ENCODE measurements at places on chromosomes 3 and 15.

- peak; percentile 68 for DNase-seq
These were observed 20.6 kb upstream of the EPHB3 start for GRCh38 chr3:184540777-184541681.

DNA sequence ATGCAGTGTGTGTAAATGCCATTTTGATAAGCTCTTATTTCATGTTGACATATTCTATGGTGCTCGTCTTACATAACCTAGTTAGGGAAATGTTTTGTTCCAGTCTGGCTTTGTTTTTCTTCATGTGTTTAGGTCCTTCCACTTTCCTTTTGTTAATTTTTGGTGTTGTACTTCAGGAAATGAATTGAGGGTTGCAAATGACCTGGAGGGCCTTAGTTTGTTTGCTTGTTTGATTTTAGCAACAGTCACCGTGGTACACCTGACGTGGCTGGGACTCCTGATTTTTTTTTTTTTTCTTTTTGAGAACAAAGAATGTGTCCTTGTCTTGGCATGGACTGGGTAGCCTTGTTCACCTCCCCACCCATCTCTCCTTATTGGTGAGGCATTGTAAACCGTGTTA, 114.8 kb downstream of the IGF1R start:
- DNase-seq, result no peak

DNA sequence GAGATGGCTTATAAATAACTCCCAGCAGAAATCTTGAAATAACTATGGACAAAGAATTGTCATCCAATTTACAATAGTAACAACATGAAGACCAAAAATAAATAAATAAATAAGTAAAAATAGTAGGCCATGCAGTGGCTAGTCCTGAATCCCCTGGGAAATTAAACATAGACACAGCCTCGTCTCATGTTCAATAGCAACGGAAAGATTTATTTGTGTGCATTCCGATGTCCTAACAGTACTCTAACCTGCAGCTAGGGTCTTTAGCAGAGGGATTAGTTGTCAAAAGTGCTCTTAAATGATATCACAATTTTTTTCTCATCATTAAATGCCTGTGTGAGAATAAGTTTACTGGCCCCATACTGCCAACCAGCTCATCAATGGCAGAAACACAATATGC, 474.2 kb downstream of the MAGI1 start:
- DNase-seq, result no peak

DNA sequence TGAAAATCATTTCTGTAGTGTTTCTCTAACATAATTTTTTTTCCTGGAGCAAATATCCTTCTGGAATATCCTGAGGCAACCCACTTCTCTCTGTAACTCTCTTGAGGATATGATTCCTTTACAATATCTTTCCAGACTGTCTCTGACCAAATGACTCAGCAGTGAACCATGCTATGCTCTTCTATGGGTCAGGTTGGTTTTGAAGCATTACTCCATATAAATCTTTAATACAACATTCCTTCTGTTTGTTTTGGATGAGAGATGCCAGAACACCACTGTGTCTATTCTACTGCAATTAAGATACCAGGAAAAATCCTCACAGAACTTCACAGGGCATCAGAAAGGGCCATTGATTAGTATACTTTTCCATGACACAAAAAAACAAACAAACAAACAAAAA, 626.4 kb upstream of the ZNF385D start:
- DNase-seq, result no peak

DNA sequence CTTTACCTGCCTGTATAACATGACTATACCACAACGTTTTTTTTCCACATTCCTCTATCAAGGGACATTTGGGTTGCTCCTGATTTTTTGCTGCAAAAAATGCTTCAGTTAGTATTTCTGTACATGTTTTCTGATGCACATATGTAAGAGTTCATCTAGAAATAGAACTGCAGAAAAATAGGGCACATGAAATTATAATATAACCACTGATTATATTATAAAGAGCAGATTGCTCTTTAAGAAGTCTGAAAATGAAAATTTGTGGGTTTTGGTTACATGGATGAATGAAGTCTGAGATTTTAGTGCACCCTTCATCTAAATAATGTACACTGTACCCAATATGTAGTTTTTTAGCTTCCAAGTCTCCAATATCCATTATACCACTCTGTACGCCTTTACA, 130.1 kb upstream of the PTX3 start:
- DNase-seq, result no peak

DNA sequence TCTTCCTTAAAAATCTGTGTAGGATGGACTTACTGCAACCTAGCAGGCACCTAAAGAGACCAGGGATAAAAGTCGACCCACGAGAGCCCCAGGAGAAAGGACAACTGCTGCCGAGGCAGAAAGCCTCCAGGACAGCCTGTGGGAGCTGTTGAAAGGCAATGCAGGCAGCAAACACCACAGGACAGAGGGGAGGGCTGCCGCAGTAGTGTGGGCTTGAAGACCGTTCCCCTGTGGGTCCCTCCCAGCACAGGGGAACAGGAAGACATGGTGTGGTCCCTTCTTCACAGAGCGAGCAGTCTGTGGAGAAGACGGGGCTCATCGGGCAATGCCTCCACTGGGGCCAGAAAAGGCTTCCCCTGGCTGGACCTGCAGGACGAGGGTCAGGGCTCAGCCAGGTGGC, 58.5 kb upstream of the GATA2 start:
- DNase-seq, result no peak

GRCh38 chr15:62612183-62612733, 430.3 kb upstream of the TPM1 start:
- no peak for DNase-seq

DNA sequence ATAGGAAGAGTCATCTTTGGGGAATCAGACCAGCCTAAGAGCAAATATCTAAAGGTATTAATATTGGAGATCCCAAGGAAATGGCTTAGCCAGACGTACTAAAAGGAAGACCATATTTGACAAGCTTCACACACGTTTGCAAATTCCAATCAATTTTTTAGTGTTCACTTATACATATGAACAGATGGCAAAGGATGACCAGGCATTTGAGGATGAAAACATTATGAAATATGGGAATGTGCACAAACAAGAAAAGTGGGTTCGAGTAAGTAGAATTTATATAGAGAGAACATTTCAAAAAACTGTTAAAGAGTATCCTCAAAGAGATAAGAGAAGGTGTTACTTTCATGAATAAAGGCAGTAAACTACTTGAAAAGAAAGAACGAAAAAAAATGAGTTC, 25.9 kb upstream of the CRYBG3 start:
- no peak for DNase-seq

DNA sequence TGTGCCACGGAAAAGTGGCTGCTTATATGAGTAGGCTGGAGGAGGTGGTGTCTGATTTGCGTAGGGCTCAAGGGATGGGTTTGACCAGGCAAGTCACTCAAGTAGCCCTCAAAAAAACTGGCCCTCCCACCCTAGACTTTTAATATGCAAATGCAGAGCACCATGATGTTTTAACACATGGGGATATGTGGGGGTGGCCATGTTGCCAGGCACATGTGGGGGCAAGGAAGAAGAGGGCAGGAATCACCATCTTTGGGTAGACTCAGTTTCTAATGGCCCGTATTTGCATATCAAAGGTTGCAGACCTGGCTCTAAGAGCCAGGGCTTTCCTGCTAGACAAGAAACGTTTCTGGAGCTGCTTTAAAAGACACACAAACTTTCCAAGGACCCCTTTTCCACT, 307.2 kb upstream of the NDN start:
- no peak for DNase-seq

DNA sequence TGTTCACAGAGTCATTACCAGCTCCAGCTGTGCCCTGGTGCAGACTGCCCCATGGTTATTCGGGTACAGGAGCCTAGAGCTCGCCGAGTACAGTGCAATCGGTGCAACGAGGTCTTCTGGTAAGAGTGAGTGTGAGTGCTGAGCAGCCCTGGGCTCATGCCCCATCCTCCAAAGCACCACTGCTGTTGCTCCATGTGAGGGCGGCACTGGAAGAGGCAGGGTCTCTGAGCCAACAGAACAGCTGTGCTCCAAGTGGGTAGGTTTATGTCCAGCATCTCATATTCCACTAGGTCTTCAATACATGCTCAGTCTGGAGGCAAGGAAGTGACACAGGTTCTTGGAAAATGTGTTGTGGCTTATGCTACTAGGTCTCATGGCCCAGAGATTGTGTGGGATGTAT, 19.5 kb upstream of the P4HTM start:
- no peak for DNase-seq

GRCh38 chr3:16504242-16504641, 9.3 kb downstream of the RFTN1 start:
- no peak for DNase-seq

DNA sequence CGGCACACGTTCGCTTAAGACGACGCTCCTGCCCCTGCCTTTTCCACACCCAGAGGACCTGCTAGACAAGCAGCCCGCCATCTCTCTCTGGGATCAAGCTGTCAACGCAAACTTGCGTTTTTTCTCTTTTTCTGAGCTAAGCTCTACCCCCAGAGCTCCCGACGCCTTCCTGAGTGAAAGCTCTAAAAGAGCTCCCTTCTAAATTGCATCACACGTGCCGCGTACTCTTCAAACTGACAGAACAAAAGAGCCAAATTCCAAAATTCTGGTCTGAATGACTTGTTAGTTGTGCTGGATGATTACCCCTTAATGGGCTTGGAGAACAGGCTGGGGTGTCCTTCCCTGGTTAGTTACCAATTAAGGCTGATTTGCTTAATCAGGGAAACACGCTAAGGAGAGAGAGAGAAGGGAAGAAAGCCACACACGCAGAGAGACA, 81.2 kb downstream of the MDFIC2 start:
- no peak for DNase-seq

DNA sequence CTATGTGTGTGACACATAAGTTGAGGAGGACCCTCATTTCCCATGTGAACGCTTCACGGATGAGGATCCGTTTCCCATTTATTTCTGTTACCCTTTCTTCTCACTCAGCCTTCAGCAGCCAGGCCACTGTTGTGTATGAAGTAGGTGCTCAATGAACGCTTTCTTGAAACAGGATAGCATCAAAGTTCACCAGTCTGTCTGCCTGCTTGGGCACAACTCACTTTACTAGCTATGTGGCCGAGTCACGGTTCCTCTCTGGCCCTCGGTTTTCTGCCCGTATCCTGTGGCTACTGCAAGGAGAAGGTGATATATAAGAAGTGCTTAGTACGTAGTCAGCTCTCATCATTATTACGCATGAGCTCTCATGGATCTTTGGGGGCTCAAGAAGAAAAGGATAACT, 22.4 kb downstream of the ACSBG1 start:
- no peak for DNase-seq

GRCh38 chr3:39127908-39128304, 20.4 kb downstream of the TTC21A start:
- no peak for DNase-seq

DNA sequence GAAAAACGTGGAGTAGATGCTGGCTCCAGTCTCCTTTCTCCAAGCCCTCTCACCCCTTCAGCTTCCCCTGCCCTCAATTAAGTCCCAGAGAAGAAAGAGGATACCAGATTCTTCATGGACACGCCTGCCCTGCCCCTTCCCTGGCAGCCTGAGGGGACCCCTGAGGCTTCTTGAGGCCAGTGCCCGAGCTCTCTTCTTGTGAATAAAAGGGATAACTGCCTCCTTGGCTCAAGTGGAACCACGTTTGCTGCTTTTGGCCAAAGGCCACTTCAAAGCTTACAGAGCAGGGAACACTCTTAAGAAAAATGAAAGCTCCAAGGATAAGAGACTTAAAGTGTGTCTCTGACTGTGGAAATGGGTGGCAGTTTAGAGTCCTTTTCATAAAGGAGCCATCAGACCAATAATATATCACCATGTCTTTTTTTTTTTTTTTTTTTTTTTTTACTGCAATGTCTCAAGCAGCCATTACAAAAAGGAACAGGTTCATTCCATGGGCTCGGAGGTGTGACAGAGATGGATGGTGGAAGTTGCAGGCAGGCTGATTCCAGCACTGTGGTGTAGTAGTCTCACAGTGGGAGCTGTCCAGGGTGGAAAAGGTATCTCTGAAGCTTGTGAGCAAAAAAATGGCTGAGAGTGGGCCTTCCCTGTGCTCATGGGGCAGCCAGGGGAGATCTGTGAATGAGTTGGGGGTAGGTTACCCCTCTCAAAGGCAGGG, 108.8 kb downstream of the SEMA5B start:
- DNase-seq, result no peak

DNA sequence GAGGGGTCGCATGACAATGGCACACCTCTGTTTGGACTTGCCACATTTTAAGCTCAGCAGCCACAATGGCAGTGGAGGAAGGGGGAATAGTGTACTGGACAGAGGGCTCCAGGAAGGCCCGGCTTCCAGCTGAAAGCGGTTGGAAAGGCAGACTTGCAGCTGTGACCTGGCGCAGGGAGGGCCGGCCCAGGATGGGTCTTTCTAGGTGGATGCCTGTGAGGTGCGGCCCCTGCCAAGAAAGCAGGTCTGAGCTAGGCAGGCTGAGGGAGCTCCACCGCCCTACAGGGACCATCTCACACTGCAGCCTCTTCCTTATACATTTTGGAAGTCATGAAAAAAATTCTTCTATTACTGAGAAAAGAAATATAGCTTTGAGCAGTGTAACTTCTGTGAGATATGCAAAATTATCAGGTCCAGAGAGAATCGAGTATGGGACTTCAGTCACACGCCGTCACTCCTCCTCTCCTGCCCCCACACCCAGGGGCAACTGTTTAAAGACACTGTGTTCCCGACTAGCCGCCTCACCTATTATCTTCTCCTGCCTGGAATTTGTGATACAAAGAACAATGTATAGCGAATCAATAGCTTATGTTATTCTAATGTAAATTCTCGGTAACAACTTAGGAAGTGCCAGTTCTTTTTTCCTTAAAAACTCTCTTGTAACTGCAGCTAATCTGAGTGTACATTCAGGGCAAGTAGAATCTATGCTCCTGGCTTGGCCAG, 331.0 kb downstream of the OCA2 start:
- no peak for DNase-seq

DNA sequence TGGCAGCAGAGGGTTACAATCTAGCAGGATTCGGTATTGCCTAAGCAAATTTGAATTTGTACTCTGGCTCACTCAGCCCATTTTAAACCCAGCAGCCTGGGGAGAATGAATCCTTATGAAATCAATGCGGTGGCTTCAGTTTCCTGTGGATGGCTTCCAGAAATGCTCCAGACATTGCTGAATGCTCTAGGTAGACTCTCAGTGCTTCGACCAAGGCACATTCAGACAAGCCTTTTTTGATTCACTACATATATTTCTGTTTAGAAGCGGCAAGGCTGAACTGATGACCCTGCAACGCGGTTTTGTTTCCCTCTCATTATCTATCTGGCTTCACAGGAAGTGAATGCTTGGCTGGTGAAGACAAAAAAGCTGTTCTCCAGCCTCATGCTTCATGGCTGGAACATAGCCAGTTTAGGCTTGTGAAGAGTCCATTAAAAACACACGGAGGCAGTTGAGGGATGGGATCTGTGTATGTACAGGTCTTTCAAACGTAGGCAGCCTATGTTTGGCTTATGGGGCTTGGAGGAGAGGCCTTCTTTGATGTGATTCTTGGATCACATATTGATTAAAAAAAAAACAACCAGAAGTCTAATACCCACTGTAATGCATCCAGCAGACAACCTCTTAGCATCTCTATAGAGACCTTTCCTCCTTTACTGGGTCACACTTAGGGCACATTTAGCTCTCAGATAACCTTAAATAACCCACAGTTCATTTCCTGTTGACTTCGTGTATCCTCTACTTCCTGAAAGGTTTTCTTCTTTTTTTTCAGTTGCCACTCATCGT, 400.2 kb upstream of the TBL1XR1 start:
- no peak for DNase-seq

GRCh38 chr15:96294766-96295165, 35.7 kb upstream of the NR2F2 start:
- DNase-seq, result no peak

Measured in stimulated activated CD8-positive, alpha-beta memory T cell treated with anti-CD3 and anti-CD28 coated beads, Interleukin-2, amount 100 ng/mL, for 48 hours (primary cell).